ENCODE measurements at places on chromosomes 16 and 17.

DNA sequence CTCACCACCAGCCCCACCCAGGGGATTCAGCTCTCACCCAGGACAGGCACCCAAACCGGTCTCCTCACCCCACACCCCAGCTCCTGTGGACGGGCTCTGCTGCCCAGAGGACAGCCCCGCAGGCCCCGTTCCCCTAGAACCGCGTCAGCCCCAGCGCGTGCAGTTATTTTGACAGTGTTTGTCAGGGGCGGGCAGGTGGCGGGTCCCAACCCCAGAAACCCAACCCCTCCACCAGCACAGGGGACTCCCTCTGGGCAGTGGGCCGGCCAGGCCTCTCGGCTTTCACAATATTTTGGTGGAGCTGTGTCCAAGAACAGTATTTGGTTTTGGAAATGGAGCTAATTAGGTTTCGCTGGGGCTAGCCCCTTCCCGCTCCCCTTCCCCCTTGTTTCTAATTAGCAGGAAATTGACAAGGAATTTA, 44.8 kb downstream of the BAHCC1 start:
- DNase-seq: no peak

- DNase-seq: no peak
Measured at GRCh38 chr17:13749891-13750235, 148.1 kb upstream of the HS3ST3A1 start.

DNA sequence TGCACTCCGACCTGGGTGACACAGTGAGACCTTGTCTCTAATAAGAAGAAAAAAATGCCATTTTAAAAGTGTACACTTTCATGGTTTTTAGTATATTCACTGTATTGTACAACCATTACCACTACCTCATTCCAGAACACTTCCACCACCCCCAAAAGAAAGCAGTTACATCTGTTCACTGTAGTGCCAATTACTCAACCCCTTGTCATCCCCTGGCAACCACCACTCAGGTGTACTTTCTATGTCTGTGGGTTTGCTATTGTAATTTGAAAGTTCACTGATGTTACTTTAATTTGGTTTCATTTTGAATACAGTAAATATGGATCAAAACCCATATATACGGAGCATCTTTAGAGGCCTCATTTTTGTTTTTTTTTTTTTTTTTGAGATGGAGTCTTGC, 6.1 kb downstream of the ZG16 start:
- no peak for DNase-seq

DNA sequence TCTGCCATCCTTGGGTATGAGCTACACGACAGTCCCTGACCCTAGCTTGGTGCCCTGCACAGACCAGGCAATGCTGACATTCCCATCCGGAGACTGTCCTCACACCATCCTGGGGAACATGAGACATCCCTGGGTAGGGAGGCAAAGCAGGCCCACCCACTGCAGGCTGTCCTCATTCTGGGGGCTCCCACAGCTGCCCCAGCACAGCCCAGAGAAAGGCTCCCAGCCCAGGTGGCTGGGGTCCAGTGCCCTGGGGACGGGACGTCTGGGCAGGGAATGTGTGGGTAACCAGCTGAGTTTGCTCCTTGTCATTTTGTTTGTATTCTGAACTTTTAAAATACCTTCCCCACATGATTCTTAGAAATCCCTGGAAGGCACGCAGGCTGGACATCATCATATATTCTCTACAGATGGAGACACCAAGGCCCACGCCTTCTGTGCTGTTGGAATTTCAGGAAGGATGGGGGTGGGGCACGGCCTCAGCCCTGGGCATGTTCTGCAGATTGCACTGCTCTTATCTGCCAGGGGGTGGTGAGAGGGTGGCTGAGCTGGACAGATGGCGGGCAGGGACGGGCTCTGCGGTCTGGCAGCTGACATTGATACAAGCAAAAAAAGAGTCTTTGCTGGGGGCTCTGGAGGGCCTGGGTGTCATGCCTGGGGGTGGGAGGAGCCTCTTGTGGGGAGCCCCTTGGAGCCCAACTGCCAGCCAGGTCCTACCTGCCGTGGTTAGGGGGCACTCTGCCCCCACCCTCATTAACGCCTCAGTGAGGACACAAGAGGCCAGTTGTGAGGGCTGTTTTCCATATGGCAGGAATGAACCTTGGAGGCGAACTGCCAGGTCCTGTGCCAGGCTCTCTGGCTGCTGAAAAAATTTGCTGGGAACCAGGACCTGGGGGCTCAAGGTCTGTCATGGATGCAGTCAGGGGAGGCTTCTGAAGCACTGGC, 28.4 kb downstream of the LRRC75A start:
- DNase-seq: no peak

DNA sequence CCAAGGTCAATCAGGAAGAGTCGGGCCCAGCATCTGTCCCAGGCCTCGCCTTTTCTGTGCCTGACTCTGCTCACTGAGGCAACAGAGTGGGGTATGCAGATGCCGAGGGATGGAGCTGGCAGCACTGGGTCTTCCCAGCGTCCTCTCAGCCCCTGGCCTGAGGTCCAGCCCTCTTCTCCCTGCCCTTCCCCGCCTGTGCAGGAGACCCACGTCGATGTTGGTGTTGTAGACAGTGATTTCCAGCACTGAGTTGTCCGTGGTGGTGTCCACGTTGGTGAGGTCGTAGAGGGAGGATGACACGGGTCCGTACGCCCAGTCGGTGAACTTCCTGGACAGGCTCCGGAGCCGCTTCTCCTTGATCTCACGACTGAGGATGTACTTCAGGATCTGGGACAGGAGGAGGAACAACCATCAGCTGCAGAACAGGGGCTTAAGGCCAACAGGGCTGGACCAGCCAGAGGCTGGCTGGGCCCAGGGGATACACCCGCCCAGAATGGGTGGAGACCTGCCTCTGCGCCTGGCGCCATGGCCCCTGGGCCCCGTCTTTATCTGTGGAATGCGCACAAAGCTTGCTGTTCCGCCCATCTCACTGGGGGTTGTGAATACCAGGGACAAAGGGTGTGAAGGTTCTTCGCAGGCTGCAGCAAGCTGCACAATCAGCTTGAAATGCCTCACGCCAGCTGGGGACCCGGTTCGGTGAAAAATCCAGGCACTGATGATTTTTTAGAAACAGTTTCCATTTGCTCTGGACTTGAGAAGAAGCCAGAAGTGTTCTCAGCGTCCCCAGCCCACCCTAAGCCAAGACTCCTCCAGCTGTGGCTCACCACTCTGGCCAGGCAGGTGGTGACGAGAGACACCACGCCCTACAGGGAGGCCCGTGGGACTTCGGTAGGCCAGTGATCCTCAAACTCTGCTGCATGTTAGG, 27.5 kb downstream of the TRPV3 start:
- DNase-seq: no peak

DNA sequence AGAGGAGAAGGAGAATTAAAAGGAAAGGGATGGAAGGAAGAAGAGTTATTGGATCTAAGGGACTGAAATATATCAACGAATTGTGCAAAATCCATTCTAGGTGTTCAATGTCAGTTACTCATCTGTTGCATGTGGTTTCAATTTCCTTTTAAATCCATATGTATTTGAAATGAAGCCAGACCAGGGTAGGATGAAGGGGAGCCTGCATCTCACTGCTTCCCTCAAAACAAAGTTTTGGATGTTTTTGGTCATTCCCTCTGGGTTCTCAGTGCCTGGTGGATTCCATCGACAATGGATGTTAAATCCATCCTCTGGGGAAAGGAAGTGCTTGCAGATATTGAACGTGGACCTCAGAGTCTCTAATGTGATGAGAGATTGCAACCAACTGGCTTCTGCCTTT, 103.5 kb upstream of the XYLT1 start:
- no peak for DNase-seq

DNA sequence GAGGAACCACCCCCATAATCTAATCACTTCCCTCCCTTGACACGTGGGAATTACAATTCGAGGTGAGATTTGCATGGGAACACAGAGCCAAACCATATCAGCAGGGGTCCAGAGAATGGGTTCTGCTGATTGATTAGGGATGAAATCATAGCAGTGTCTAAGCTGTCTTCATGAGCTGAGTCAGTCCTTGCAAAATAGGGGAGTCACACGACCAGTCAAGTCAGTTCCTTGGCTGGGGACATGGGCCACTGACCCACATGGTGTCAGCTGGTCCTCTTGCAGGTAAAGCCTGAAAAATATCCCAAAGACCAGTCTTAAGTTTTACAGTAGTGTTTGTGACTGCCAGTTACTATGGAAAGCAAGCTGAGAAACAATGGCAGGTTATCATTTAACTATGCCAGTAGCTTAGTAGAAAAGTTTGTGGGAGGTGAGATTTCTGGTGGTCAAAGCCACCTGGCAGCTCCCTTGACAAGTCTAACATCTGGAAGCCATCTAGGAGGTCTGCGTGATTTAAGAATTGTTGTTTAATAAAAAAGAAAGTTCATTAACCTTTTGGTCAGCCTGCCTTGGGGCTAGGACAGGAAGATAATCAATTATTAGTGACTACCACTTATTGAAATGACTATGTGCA, 15.7 kb upstream of the ATF7IP2 start:
- no peak for DNase-seq

GRCh38 chr16:57053206-57053605, 39.2 kb upstream of the CPNE2 start:
- DNase-seq: no peak

GRCh38 chr16:49458656-49459445, 85.2 kb downstream of the C16orf78 start:
- DNase-seq: no peak

GRCh38 chr17:55430541-55431288, 9.1 kb upstream of the MMD start:
- DNase-seq: no peak

DNA sequence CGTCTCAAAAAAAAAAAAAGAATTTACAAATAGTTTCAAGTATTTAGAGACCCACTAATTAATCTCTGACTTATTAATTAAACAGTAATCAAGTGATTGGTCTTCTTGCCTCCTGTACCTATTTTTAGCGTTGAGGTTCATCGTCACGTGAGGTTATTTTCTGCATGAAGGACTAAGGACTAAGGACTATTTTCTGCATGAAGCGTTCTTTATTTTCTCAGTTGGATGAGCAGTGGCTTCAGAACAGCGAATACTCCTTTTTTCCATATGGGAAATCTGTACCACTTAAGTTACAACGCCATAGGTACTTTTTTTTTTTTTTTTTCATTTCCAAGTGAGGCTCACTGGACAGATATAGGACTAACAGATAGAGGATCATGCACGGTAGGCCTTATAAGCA, 224.9 kb downstream of the CNTNAP4 start:
- DNase-seq: no peak

All from HS-5 (cell line).